ENCODE measurements at places on chromosomes 3 and 15.

DNA sequence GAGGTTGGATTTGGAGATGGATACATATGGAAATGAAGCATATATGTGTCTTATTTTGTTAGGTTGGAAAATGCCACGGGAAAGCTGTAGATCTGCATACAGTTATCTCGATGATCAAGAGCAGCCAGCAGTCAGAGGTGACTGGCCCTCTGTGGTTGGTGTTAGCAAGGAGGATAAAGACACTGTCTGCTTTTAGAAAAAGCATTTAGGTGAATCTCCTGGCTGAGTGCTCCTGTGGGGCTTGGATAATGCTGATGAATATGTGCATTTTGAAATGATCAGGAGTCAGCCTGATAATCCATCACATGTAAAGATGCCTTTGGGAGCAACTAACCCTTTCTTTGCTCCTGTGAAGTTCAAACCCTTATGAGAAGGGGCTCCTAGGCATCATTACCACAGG is 24.9 kb upstream of the GLCE start:
- DNase-seq, result no peak

GRCh38 chr3:129689036-129689435 is 82.6 kb upstream of the PLXND1 start:
- DNase-seq, result no peak

GRCh38 chr15:58393241-58393662 is 38.5 kb upstream of the LIPC start:
- no peak for DNase-seq

DNA sequence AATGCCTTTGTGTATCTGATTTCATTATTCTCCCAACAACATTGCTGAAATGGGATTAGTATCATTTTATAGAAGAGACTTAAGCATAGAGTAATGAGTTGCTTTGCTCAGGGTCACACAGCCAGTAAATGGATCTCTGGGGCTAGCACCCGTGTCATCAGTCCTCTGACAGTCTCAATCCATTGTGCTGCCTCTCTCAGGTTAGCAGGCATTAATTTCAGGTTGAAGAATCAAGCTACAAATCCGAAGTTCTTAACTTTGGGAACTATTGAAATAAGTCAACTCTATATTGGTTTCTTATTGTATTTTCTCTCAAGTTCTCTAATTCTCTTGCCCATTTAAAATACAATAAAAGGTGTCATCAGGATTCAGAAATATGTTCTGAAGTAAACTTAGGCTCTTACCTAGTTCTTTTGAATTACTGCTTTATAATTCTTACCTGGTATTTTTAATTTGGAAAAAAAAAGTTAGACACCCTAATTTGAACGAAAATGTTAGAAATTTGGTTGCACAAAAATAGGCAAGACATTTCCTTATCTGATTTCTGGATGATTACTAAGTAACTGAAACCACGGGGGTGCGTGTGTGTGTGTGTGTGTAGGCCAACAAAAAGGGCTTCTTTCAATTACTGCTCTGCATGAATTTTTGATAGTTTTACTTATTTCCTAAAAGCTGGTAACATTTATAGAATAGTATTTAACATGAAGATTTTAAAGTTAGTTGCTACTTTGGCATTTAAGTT is 189.8 kb downstream of the MBNL1 start:
- DNase-seq, result no peak

DNA sequence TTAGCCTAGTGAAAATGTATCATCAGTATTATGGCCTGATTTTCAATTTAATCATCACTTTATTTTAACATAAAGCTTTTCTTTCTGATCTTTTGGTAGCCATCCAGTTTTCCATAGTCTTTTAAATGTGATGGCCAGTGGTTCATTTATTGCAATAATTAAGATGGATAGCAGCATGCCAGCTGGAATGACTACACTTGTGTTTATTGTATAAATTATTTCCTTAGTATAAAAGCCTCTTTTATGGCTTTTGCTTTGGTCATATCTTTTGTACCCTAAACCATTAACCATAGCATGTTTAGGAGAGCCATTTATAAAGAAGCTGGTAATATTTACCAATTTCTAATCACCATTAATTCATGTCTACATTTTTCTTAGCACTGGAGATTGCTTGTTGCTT is 31.7 kb downstream of the ALCAM start:
- DNase-seq, result no peak

DNA sequence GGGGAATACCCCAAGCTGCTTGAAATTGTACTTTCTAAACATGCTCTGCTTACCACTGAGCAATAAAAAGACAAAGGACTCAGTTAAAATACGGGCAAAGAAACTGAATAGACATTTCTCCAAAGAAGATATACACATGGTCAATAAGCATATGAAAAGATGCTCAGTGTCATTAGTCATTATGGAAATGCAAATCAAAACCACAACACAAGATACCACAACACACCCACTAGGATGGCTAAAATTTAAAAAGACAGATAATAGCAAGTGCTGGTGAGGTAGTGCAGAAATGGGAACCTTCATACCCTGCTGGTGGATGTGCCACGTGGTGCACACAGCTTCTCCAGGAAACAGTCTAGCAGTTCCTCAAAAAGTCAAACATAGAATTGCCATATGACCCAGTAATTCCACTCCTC is 21.3 kb downstream of the LRIG1 start:
- DNase-seq, result no peak

DNA sequence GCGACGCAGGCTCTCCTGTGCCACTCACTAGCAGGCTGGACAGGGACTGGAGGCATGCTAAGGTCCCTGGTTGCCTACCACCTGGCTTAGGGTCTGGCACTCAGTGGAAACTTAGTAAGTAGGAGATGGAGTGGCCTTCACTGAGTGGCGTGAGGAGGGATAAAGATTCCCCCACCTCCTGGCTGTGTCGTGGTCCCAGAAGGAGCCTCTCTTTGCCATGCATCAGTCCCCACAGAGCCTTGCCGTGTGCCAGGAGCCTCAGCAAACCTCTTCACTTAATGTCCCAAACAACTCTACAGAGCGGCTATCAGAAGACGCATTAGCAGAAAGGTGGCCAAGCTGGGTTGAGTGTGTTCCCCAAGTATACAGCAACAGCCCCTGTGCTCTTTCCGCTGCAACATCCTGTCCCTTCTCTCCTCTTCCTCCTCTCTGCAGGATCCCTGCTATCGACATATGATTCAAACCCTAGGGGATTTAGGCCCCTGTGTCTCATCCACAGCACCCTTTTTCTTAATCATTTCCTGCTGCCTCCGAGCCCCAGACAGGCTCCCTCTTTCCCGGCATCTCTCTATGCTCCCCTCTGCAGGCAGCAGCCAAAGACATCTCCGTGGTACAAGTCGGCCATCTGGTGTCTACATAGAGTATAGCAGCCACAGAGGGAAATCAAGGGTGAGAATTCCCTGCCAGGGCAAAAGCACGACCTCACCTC is 66.7 kb downstream of the SLC6A1 start:
- DNase-seq, result no peak

DNA sequence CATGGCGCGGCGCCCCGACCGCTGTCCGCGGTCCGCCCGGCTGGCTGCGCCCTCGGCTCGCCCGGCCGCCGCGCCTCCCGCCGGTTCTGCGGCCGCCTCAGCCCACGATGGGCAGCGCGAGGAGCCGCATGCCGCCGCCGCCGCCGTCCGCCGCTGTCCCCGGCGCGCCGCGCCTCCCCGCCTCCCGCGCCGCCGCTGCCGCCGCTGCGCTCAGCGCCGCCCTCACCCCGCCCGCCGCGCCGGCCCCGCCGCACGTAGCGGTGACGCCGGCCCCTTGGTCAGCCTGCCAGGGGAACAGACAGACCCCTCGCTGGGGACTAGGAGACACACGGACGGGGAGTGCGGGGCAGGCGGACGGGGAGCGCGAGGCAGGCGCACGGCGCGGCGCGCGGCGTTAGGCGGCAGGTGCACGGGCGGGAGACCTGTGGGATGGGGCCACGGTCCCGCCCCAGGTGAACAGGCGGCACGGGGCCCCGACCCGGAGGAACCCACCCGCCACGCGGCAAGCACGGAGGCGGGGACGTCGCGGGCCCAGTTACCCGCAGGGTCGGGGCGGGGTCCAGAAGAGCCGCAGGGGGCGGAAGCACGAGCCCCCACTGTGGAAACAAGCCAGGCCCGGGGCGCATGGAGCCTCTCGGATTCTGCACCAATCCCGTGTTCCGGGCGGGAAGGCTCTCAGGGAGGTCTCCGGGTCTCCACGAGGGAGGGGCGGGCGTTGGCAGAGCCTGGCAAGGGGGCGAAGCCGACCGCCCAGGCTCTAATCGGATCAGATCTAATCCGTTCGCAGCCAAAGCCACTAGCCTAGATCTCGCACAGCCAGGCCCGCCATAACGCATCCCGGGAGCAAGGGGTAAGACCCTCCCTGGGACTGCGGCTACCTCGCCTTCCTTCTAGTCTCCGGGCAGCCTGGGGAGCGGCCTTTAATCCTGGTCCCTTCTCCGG is at the start of gene CSPG5:
Gene CSPG5 (minus strand): TSS at position 175 of the 942 bp plus-strand sequence. CDS start 172 bp downstream, at position 3.
- peak; percentile 19 for DNase-seq

- no peak for DNase-seq
Measured at GRCh38 chr3:12178091-12178820, 19.5 kb upstream of the TIMP4 start.

- DNase-seq, result no peak
Measured at GRCh38 chr3:159945930-159946329, 42.7 kb upstream of the IL12A start.

- no peak for DNase-seq
Measured at GRCh38 chr3:61956236-61956635, 394.9 kb downstream of the PTPRG start.

DNA sequence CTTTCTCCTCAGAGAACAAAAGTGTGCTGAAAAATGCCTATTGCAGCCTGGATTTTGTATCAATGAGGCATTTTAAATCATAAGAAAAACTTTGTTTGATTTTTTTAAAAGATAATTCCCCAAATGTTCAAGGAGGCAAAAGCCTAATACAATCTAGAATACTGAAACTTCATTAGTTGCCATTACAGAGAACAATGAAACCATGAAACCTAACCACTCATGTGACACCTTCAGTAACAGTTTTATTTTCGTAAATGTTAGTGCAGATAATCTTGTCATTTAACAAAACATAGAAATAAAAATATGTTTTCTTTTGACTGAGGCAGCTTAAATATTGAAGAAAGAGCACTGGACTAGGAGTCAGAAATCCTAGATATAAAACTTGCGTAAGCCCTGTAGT is 655.9 kb downstream of the RBMS3 start:
- DNase-seq, result no peak

DNA sequence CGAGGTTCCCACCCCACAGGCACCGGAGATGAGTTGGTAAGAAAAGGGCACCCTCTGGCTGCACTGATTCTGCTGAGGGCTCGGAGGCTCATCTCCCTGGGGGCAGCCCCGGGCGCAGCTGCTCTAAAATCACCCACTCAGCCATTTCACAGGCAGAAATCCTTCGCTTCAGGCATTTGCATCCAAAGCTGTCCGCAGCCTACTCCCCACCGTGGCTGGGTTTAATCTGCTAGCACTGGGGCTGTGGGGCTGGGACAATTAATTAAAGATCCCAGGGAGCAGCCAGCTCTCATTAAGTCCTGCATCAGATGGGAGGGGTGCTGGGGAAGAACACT is 104.3 kb upstream of the PRR20G start:
- DNase-seq, result no peak

GRCh38 chr15:37743826-37744225 is 190.6 kb upstream of the TMCO5A start:
- DNase-seq, result no peak

DNA sequence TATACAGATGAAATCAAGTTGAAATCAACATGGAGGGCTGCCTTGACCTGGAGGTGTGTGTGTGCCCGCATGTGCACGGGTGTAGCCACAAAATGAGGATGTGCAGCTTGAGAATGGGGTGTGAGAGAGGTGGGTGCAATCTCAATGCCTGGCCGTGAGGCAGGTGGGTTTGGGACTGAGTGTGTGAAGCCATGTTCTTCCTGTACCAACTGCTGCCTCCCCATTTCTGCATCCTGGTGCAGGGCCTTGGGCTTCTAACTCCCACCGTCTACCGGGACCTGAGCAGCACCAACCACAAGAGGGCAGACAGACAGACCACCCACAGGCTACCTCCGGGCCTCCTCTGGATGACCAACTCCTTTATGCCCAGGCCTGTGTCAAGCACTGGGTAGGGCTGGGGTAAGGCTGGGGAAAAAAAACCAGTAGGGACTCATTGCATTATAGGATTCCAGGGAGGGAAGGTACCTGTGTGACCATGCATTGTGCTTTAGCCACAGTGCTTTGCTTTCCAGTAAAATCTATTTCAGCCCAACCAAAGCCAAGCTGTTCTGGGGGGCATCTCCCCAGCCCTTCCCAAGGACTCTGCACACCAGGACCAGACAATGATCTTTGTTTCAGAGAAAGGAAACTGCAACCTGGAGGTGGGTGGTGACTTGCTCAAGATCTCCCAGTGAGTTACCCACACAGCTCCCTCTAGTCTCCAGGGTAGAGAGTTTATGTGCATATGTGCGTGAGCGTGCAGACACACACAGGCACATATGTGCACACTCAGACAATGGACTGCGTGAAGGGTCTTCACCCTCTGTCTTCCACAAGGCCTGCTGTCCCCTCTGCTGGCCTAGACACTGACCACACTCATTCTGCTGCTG is 162.2 kb upstream of the TLE3 start:
- DNase-seq, result no peak

- DNase-seq, result no peak
Measured at GRCh38 chr3:116678853-116679252, 30.7 kb upstream of the TUSC7 start.

DNA sequence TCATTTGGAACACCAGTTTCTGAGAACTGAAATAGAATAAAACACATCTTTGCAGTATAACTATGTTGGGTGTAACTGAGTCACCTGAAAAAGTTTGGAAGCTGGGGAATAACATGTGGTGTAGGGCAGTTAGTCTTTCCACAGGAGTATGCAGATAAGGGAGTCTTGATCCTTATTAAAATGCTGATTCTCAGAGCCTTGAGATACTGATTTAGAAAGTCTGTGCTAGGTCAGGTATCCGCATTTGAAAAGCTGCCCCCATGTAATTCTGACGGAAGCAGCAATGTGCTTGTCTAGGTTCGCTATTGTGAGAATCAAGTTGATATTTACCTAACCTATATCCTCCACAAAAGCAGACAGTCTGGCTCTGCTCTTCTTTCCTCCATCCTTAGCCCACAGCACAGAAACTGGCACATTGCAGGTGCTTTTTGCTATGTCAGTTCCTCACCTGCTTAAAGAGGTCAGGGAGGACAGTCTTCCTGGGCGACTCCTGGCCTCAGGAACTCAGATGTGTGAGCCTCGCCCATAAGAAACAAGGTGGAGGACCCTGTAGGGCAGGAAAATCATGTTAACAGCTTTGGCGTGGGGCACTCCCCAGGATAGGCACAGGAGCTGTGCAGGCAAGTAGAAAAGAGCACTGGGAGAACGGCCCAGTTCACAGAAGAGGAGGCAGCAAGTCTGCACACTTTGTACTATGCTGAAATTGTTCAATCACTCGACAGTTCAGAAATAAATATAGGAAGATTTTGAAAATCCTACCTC is 27.6 kb upstream of the SRPRB start:
- DNase-seq, result no peak

DNA sequence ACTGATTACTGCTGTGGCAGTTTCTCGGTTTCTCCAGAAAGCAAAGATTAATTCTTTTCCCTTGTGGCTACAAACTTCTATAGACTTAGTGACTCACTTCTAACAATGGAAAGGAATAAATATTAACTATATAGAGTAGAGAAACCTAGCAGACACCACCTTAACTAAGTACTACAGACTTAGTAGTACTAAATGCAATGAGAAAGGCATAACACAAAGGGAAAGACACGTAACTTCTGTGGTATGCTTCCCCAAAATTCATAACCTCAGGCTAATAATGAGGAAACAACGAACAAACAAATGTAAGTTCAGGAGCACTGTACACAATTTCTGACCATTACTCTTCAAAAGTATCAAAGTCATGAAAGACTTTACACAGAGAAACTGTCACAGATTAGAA is 31.2 kb downstream of the ATG3 start:
- no peak for DNase-seq

GRCh38 chr3:110414855-110415254 is 656.8 kb upstream of the NECTIN3 start:
- DNase-seq, result no peak

All from T-helper 9 cell (primary cell).